ENCODE measurements at places on chromosomes 2 and 18.

DNA sequence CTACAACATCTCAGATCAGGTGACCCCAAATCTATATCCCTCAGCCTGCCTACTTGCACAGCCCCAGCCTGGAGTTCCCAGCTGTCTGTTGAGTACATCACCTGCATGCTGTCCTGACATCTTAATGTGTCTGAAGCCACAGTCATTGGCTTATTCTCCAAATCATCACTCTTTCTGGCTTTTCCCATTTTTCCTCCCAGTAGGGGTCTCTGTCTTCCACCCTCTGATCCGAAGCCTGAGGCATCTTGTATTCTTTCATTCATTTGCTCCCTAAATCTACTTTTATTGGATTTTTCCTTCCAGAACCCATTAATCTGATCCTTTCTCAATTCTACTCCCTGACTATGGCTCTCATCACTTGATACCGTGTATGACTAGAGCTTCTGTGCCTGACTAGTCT is 332.9 kb upstream of the DCC start:
- no peak for DNase-seq

- DNase-seq, result no peak
These were observed 521.2 kb upstream of the POU3F3 start for GRCh38 chr2:104332731-104333130.

- no peak for DNase-seq
These were observed 1040.3 kb downstream of the TSN start for GRCh38 chr2:122795763-122796162.

DNA sequence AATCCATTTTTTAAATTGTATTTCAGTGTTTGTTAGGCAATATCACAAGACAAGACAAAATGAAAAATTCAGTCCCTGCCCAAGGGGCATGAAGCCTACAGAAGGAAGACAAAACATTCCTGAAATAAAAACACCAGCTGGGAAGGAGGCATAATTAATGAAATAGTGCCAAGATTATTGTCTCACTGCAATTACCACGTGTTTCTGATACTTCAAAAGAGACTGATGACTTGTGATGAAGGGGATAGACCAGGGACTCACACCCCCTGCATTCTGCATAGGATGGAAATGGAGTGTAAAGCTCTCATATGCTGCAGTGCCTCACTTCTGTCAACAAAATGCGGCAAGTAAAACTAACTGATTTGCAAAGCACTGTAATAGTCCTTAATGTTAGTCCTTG is 178.1 kb downstream of the BARD1 start:
- no peak for DNase-seq

GRCh38 chr18:24002479-24002878 is 12.1 kb upstream of the TTC39C start:
- DNase-seq, result no peak

- DNase-seq, result no peak
These were observed 142.3 kb downstream of the ZNF407 start for GRCh38 chr18:74739926-74740325.

DNA sequence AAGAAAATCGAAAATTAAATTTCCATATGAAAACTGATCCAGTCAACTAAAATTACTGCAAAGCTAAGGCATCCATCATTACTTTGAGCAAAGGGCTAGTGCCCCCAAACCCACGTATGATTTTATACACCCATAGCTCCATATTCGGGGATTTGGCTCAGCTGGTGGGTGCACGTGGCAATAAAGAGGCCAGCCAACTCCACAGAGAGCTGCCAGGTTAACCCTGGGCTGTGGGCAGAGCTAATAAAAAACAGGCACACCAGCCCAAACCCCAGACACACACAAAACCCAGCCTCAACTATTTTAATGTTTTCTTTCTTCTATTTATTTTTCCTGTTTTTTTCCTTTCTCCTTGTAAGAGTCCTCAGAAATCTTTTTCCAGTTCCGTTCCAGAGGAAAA is 151.3 kb upstream of the SOX11 start:
- no peak for DNase-seq

DNA sequence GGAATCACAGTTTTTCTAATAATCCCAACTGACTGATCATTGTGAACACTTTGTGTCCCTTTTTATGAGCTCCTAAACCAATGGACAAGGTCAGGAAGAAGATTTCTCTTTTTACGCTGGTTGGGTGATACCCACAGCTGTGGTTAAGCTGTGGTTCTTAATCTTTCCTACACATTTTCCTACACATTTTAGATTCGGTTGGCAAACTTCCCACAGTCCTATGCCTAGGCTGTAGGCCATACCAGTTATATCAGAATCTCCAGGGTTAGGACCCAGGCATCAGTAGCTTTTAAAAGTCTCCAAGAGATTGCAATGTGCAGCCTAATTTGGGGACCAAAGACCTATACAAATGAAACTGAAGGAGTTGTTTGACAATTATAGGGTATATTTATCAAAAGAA is 203.0 kb downstream of the SP3 start:
- no peak for DNase-seq

GRCh38 chr2:196500686-196501431 is 138.7 kb upstream of the CCDC150 start:
- DNase-seq, result no peak

DNA sequence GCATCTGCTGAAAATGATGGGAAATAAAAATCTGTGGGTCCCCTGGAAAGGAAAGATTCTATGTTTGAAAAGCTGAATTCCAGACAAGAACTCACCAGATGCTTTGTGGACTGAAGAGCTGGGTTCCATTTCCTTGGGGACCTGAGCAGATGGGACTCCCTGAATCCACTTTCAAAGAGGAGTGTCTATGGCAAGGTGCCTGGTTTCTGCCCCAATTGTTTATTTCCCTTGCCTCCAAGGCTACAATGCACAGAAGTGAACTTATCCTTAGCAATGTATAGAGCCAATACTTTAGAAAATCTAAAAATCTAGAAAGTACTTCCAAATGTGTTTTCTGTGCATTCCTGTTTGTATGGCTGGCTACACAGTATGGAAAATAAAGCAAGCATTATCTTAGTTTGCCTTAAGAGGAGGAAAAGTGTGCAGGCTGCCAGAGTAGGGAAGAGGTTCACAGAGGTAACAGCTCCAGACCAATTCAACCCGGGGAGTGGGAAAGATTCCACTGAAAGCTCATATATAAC is 420.5 kb downstream of the NRXN1 start:
- DNase-seq, result no peak

DNA sequence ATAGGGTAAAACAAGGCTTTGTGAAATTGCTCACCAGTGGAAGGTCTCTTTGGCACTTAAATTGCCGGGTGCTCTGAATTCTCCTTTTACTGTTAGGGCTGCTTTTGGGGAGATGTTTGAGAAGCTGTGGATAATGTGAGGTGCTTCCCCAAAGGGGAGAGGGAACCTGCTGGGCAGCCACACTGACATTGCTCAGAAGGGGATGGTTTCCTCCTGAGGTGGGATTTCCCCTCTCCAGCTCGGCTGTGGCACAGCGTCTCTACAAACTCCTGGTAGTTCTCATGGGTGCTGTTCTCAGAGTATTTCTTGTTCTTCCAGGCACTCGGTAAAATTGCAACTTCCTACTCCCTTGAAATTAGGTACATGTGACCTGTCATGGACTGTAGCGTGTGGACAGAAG is 124.2 kb downstream of the LPIN1 start:
- DNase-seq, result no peak

DNA sequence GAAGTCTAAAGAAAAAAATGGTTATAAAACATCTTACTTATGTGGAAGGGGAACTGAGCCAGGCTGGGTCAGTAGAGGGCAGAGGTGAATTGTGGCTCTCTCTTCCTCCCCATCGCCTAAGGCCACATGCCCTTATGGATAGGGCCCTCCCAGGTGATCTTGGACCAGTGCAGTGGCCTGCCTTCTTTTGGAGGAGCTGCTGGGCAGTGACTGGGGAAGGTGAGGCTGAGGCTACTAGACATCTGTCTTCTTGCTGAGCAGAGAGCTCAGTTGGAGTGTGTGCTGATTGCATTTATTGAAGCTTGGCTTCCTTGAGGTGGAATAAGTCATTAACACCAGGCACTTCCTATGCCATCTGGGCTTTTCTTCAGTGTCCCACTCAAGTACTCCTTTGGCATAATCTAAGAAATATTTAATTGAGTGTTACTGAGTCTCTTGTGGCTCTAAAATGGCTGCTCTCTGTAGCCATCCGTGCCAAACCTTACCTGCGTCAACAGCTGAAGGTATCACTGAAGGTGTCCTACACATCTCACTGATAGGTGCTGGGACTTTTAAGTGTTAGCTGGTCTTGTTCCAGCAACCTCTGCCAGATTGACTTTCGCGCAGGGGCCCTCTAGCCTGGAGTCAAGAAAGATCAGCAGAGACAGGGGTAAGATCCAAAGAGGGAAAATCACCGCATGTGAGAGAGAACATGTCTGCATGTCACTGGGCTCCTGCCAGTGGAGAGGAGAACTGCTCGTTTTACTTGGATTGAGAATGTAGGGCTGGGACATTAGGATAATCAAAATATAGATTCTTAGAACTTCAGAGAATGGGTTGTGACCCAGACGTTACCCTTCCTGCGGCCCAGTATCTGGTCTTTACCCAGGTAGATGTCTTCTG is 256.1 kb downstream of the LTBP1 start:
- no peak for DNase-seq

DNA sequence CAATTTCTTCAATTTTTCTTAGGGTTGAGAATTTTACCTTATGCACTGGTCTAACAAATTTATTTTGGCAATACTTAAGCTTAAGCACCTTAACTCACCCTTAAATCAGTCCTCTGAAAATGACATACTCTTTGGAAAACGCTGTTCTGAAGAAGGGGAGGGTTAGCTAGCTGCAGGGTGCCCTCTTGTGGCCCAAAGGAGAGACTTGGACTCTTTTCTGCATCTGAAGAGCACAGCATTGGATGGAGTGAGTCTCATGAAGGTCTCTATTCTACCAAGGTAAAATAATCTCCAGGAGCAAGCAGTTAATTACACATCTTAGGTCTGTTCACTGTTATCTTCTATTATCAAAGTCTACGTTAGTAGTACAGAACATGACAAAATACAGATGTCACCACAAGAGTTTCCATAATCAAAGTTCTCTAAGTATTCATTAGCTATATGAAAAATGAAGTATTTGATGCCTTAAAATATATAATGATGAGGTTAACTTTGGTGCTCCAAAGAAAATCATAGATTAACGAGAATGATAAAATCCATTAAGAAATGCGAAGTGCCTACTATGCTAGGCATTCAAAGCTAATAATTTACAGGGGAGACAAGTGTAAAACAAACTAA is 24.4 kb downstream of the PUM2 start:
- peak; percentile 52 for DNase-seq

- DNase-seq, result no peak
These were observed 61.2 kb upstream of the SPP2 start for GRCh38 chr2:233989221-233989858.

- no peak for DNase-seq
These were observed 368.1 kb upstream of the CDH19 start for GRCh38 chr18:66971960-66972359.

DNA sequence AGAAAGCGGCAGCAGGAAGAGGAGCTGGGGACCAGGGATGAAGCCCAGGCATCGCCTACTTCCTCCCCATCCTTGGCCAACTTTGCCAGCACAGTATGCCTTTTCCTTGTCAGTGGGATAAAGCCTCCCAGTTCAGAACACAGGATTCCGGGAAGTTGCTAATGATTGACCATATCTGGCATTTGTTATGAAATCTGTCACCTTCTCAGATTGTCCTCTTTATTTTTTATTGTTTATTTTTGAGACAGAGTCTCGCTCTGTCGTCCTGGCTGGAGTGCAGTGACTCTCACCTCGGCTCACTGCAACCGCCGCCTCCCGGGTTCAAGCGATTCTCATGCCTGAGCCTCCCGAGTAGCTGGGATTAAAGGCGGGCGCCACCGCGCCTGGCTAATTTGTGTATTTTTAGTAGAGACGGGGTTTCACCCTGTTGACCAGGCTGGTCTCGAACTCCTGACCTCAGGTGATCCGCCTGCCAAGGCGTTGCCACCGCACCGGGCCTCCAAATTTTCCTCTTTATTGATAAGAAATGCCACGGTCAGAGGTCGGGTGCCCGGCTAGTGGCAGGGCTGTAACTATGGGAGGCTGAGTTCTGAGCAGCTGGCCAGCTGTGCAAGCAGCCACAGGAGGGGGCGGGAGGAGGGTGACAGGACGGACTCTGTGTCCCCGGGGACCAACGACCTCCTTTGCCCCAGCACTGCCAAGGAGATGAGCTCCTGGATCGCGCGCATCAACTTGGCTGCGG is 24.4 kb downstream of the PSD4 start:
- DNase-seq, result no peak

GRCh38 chr2:29309090-29310029 is 194.1 kb downstream of the CLIP4 start:
- peak; percentile 40 for DNase-seq

GRCh38 chr2:181684454-181685149 is 4.3 kb upstream of the NEUROD1 start:
- peak; percentile 19 for DNase-seq

- DNase-seq, result no peak
These were observed 34.6 kb upstream of the TBR1 start for GRCh38 chr2:161381546-161381945.

DNA sequence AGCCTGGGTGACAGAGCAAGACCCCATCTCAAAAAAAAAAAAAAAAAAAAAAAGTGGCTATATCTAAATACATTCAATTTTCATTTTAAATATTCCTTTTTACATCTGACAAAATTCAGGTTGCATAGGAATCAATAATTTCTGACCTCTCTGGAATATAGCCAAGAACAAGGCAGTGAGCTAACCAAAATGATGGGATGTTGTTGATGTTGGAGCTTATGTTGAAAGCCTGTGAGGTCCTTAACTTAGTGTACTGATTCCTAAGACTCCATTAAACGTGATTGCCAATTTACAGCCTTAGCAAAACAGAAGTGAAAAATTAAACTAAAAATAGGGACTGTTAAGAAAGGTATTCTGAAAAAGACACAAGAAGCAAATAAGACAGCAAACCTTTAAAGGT is 109.6 kb downstream of the MEP1B start:
- no peak for DNase-seq

DNA sequence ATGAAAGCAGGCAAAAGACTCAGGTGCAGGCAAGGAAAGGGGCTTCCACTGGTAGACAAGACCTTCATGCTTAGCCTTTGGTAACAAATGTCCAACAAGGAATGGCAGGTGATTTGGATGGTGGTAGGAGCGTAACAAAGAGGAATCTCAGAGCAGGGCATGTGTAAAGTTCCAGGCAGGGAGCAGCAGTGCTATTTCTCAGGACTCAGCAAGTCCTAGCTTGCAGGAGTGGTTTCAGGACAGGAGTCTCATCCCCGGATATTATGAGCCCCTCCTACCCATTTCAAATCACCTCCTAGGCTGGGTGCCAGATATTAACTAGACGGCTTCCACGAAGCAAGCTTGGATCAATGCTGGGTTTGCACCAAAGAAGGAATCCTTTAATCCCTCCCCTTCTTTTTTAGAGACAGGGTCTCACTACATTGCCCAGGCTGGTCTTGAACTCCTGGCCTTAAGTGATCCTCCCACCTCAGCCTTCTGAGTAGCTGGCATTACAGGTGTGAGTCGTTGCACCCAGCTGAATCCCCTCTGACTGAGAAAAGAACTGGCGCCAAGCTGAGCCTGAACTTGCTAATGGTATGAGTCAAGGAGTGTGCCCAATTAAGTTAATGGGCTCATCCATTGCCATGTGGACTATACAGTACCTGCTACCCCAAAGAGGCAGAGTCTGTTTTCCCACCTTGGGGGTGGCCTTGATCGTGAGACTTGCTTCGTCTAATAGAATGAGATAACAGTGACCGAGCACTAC is 190.3 kb downstream of the ARL4C start:
- no peak for DNase-seq

- DNase-seq, result no peak
These were observed 144.3 kb downstream of the MCFD2 start for GRCh38 chr2:46771309-46771708.

- DNase-seq, result no peak
These were observed 8.7 kb upstream of the WIPF1 start for GRCh38 chr2:174606336-174606735.

Measured in activated T-cell treated with anti-CD3 and anti-CD28 coated beads, Interleukin-2, amount 50 U/mL, for 48 hours (primary cell).